Esophagus squamous epithelium (tissue), 5 donors: ENCODE measurements at places on chromosomes 6 and 20. TPM values are rescaled to one million over a fixed set of nuclear protein-coding genes. Genes with fewer than 3 reads are reported as not detected.

Gene NKX2-2
- not detected for total RNA-seq

Gene SYNDIG1
- total RNA-seq = not detected

Gene CALHM5
- total RNA-seq = 1.7 TPM

Gene PPARD
- total RNA-seq = 17.9 TPM

Gene SIRPB2
- 2.3 TPM for total RNA-seq

Gene FARS2
- 18.5 TPM for total RNA-seq

Gene GSTA2
- not detected for total RNA-seq

Gene MAS1
- not detected for total RNA-seq

Gene SMOC2
- total RNA-seq = 1.9 TPM

Gene ZNF334
- 0.70 TPM for total RNA-seq

- DNase-seq = no peak
Measured at GRCh38 chr6:136947037-136947436, 24.9 kb downstream of the SLC35D3 start.

DNA sequence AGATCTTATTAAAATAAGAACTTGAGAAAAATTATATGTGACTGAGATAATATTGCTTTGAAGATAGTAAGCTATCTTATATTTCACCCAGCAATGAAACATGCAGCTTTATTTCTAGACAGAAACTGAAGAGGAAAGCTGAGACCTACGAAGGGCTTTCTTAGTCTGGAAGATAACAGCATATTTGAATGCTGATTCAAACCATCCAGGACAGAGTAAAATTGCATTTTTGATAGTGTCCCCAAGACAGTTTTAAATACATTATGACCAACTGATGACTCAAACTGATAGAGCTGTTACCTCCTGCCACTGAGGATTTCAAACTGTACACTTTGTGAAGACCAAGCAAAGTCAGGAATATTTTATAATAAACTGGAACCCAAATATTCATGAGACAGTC lies 409.6 kb downstream of the GRIK2 start:
- DNase-seq = no peak

DNA sequence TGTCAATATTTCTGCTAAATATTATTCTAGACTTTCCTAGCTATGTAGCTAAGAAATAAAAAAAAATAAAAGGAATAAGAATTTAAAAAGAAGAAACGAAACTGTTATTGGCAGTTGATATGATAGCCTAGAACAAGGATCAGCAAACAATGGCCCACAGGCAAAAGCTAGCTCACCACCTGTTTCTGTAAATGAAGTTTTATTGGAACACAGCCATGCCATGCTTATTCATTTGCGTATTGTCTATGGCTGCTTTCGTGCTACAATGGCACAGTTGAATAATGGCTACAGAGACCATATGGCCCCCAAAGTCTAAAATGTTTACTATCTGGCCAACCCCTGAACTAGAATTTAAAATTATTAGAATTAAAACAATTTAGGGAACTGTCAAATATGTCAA lies 952.6 kb upstream of the MAP3K7 start:
- DNase-seq = no peak

DNA sequence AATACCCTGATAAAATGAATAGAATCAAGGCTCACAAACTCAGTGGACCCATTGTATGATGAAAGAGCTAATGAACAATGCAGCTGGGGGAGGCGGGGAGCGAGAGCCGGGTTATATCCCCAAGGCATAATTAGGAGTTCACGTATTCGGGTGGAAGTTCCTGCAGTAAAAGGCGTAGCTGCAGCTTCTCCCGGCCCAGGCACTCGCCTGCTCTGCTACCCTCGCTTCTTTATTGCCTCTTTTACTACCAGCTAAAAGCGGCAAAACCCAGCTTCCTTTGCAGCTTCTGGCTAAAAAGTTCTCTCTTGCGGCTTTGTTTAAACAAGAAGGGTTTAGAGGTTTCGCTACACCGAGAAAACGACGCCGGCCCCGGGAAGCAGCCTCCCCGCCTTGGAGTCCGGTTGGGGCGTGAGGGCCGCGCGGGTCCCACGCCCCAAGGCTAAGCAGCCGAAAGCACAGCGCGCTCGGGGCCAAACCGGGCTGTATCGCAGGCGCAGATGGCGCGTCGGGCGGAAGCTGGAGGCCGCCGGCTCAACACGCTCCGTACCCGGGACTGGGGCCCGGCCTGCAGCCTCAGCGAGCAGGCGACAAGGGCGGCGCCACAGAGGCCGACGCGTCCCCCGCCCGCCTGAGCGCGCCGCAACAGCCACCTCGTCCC lies 1.6 kb downstream of the ZBTB2 start:
- DNase-seq = peak; percentile 58

GRCh38 chr6:119183457-119183856 lies 105.0 kb upstream of the FAM184A start:
- no peak for DNase-seq

DNA sequence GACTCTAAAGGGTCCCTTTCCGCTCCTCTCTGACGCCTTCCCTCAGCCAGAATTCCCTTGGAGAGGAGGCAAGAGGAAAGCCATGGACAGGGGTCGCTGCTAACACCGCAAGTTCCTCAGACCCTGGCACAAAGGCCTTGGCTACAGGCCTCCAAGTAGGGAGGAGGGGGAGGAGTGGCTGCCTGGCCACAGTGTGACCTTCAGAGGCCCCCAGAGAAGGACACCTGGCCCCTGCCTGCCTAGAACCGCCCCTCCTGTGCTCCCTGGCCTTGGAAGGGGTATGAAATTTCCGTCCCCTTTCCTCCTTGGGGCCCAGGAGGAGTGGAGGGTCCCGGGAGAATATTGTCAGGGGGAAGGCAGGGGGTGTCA lies 2.7 kb downstream of the VEGFA start:
- DNase-seq = no peak

DNA sequence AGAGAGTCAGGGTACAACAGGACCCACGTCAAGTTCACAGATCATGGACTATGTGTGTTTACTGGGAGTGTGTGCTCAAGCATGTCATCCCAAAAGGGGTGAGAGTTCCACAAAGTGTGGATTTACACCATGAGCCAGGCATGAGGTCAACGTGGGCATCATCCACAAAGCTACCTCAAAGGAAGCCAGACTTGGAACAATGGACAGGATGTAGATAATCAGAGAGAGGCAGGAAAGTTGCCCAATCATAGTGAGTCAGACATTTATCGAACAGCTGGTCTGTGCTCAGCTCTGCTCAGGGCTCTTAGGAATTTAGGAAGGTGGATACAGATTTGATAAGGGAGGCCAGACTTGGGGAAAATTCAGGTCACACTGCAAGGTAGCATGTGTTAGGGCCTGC lies 317.2 kb upstream of the CDYL start:
- DNase-seq = no peak

GRCh38 chr6:73978330-73978729 lies 282.3 kb downstream of the CD109 start:
- DNase-seq = no peak

DNA sequence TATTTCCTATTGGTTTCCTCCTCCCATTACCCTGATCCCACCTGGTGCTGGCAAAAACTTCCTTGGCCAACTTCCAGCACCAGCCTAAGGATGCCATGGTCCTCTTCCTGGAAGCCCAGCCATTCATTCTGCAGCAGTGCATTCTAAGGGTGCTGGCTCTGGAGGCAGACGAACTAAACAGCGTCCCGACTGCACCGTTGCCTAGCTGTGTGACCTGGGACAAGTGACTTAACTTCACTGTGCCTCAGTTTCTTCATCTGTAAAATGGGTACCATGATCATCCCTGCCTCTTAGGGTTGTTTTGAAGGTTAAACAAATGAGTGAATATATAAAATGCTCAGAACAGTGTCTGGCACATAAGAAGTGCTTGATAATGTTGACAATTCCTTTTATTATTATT lies 120.9 kb upstream of the ZNF217 start:
- no peak for DNase-seq
